Mammary epithelial cell (primary cell): ENCODE measurements at places on chromosomes 3 and 15.

DNA sequence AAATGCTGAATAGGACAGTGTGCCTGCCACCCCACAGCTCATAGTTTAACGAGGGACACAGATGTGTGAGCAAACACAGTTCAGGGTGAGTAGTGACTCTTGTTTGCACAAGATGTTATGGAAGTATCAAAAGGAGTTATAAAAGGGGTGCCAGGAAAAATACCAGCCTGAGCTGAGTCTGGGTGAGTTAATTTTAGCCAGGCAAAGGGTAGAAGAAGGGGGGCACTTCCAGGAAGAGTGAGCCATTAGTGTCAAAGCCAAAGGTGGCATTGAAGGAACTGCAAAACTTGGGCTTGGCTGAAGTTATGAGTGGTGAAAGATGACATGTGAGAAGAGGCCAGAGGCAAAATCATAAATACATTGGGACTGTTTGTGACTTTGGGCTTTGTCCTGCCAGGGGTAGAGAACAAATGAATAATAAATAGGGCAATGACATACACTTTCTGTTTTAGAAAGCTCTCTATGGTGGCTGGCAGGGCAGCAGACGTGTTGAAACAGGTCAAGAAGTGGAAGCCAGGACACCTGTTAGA, 1.9 kb upstream of the SPPL2A start:
- DNase-seq: no peak

DNA sequence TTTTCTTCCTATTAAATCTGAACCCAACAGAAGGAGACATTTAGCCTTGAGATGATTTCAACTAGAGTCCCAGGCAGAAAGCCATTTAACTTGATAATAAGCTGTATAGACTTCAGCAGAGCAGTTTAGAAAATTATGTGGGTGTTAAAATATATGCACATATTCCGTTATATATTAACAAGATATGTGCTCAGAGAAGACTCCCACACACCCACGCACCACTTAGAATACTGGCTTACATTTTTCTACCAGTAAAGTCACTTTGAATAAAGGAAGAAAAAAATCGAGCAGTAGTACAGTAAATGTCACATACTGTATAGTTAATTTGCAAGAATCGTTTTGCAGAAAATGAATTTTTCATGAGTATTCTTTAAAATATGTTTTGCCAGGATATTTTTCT, 599.3 kb downstream of the FGF12 start:
- DNase-seq: no peak

DNA sequence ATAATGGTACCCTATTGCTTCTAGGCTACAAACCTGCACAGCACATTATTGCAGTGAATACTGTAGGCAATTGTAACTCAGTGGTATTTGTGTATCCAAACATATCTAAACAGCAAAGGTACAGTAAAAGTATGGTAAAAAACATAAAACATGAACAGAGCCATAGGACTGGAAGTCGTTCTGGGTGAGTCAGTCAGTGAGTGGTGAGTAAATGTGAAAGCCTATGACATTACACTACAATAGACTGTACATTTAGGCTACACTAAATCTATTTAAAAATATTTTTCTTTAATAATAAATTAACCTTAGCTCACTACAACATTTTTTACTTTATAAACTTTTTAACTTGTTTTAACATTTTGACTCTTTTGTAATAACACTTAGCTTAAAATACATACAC, 21.3 kb downstream of the RAB6B start:
- DNase-seq: no peak

DNA sequence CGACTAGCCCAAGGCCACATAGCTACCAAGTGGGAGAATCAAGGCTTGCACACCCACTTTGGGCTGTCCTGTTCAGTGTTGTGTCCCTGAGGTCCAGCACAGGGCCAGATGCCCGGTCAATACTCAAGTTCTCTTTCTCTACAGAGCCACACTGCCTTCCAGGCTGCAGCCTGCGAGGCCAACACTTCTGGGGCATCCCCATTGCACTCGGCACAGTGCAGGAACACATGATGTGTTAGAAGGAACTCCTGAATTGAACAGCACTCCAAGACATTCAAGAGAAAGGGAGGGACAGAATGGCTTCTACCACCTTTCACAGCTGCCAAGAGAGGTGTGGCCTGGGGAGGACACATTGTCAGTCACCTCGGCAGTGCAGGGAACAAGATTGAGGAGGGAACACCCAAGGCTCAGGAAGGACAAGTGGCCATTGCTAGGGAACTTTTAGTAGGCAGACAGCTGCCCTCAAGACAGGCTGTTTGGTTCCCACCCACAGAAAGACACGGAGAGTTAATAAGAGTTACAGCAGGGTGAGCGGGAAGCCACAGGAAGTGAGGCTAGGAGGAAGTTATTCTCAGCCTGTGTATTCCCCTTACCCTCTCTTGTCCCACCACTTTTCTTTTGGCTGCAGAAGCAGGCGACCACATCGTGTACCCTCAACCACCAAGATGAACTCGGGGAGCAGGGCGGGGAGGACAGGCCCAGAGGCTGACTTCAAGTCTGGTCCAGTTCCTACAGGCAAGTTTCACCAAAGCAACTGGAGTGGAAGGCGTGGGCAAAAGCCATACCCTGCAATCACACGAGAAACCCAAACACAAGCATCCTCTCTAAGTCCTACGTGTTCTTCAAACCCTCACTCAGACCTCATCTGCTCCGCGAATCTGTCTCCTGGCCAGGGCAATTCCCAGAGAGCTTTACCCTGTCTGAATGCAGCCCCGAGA, 69.4 kb downstream of the SRGAP3 start:
- DNase-seq: no peak
